Fibroblast of villous mesenchyme (primary cell): ENCODE measurements at places on chromosomes 5 and 9. TPM values are rescaled to one million over a fixed set of nuclear protein-coding genes. Genes with fewer than 3 reads are reported as not detected.

C9orf153 gene
- total RNA-seq = 0.32 TPM in 1 of 2 replicates, not detected in the other

FAM221B gene
- not detected in 2 replicates for total RNA-seq

HSDL2 gene
- total RNA-seq = 29.3 and 55.3 TPM in 2 replicates

SPATA31E1 gene
- total RNA-seq = not detected in 2 replicates

GABRA6 gene
- total RNA-seq = not detected in 2 replicates
